ENCODE measurements at places on chromosomes 5 and 9.

DNA sequence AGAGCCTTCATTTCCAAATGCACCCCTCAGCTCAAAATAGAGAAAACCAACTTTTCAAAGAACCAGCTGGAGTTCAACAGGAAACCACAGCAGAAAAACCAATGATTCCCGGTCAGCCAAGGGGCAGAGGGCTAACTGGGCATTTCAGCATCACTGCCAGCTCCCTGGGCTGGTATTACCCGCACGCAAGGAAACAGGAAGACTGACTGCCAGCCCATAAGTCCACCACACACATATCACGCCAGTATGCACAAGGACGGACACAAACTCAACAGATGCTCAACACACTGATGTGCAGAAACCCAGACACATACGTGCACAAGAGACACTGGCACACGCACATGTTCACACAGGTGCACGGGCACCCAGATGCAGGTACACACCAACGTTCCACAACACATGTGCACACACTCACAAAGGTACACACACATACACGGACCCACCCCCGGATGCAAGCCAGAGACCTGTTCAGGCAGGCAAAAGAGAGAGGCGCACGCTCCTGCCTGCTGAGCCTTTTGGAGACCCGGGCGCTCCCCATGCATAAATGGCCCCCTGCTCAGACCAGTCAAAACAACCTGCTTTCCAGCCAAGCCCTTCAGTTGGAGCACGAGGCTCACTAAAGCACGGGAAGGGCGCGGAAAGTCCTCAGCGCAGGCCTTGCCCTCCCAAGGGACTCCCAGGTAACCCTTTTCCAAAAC lies 2.1 kb downstream of the ADAMTS2 start:
- no peak for DNase-seq

DNA sequence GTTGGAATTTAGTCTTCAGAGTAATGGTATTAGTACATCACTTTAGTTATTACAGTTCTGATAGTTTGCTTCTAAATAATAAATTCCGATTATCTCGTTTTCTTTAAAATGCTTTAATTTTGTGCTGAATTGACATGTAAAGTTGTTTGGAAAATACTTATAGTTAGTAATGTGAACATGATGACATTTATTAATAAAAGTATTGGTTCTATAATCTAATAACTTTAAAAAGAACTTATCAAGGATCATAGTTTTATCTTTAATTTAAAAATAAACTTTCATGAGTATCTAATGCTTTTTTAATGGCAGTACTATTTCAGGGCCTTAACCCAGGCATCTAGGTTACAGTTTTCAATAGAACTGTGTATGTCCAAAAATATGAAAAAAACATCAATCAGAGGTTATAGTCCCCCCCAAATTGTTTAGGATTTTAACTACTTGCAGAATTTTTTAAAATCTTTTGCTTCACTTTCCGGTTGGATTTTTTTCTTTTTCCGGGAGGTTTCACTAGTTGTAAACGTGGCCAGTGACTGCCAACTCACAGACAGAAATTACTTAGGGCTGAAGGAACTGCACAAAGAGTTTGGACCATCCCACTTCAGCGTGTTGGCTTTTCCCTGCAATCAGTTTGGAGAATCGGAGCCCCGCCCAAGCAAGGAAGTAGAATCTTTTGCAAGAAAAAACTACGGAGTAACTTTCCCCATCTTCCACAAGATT lies 680 bp downstream of the GPX8 start:
- DNase-seq, result no peak

GRCh38 chr5:17275289-17276158 lies 58.1 kb downstream of the BASP1 start:
- no peak for DNase-seq

- DNase-seq, result no peak
These were observed 308.9 kb downstream of the SLIT3 start for GRCh38 chr5:168992016-168992415.

DNA sequence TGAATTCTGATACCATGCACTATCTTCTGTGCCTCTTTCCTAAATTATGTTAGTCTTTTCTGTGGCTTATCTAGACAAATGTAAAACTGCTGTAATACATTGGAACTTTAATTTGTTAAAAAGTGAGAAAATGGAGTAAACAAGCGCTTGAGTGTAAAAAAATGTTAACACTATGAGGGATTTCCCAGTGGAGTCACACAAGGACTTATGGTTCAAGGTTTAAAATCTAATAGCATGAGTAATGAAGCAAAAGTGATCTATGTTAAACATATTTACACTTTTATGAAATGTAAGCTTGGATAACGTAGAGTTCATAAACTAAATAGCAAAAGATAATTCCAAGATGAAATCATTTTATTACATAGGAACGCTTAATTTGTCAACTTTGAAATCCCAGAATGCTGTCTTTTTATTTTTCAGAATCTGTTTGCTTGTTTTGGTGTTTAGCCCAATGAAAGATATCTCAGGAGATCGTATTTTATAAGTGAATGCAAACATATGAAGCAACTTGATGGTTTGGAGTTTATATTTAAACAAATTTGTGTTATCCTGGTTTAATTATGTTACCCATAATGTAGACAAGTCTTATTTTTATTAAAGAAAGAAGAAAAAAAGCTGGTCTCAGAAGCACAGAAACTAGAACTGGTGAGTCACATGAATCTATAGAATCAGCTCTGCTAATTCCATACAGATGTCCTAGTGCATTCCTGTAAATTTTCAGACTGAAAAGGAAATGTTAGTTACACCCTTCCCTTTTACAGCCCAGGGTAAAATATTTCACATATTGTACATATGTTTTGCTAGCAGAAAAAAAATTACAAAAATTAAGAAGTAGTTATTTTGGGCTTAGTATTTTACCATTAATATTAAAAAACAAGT lies 34.2 kb upstream of the FBN2 start:
- DNase-seq, result no peak

GRCh38 chr5:150131461-150131860 lies 24.2 kb downstream of the PDGFRB start:
- DNase-seq, result no peak

DNA sequence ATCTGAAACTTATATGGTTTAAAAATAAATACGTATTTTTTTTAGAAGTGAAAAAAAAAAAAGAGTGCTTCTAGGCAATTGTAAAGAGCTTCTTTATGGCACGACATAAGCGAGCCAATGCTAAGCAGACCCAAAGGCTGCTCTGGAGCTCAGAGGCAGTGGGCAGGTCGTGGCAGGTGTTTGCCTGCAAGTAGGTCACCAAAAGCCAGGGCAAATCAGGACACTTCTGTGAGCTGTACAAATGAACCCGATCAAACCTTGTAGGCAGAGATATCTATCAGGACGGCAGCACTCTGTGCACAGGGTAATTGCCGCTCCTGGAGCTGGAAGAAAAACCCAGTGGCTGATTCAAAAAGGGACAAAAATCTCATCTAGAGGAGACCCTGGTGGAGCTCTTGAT lies 75.9 kb downstream of the IRX2 start:
- no peak for DNase-seq

GRCh38 chr5:109695005-109695926 lies 5.5 kb downstream of the MAN2A1 start:
- DNase-seq, result no peak

DNA sequence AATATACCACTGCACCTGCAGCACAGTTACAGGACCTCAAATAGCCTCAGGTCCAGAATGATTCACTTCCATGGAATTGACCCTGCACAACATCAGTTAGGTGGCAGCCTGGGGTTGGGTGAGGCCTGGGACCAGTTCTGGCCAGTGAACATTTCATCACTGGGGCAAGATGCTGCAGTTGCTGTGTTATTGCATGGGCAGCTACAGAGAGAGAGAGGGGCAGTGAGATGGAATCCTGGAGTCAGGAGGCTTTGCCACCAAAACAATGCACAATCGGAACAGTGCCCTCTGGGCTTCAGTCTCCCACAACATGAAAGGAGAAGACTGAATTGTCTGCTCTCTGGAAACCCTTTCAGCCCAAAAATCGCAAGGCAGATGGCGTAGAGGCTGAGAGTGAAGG lies 51.8 kb downstream of the SH3TC2 start:
- DNase-seq, result no peak

GRCh38 chr9:120117081-120117480 lies 462.9 kb downstream of the CDK5RAP2 start:
- no peak for DNase-seq

GRCh38 chr5:144284036-144284435 lies 113.4 kb downstream of the KCTD16 start:
- DNase-seq, result no peak

DNA sequence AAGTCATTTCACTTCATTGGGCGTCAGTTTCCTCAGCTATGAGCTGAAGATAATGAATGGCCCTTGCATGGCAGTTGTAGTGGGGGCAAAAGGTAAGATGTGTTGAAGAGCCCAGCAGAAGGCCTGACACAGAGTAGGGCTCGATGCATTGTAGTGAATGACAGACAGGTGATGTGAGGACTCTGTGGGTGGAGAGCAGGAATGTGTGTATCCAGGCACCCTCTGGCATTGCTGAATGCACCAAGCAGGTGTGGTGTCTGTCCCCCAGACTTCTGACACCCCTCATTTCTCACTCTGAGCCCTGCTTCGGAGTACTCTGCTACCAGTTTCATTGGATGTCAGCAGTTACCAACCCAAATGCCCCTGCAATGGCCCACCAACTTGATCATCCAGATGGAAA lies 22.4 kb downstream of the LHX2 start:
- no peak for DNase-seq

DNA sequence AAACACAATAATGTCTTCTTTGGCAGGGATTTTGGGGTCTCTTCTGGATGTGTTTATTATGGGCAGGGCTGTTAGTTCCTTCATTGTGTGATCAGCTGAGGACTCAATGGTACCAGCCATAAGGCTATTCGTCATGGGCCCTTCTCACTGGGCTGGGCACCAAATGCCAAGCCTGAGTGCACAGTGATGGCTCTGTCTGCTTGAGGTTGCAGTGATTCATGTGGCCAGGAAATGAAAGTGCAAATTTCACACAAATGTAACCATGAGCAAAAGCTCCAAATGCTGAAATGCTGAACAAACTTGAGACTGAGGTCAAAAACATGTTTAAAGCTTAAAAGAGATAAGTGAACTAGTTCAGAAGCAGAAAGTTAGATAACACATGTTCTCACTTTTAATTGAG lies 191.0 kb downstream of the TARS1 start:
- DNase-seq, result no peak

DNA sequence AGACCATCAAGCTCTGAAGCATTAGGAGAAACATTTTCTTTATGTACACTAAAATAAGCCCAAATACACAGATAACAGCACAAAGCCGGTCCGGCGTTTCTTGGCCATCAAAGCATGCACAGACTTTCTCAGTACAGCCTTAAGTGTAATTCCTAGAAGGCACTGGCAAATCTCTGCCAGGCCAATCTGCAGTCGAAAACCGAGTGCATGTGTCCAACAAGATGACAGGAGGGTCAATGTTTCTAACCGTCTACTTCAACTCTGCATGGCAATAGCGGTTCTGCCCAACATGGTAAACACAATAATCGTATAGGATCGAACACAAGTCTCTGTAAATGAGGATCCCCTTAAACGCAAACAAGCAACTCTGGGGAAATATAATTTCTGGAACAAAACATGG lies 1.1 kb downstream of the ARL15 start:
- DNase-seq, result no peak

GRCh38 chr5:133664422-133664821 lies 52.1 kb upstream of the FSTL4 start:
- no peak for DNase-seq

GRCh38 chr9:132141344-132141947 lies 20.4 kb upstream of the NTNG2 start:
- DNase-seq, result no peak

DNA sequence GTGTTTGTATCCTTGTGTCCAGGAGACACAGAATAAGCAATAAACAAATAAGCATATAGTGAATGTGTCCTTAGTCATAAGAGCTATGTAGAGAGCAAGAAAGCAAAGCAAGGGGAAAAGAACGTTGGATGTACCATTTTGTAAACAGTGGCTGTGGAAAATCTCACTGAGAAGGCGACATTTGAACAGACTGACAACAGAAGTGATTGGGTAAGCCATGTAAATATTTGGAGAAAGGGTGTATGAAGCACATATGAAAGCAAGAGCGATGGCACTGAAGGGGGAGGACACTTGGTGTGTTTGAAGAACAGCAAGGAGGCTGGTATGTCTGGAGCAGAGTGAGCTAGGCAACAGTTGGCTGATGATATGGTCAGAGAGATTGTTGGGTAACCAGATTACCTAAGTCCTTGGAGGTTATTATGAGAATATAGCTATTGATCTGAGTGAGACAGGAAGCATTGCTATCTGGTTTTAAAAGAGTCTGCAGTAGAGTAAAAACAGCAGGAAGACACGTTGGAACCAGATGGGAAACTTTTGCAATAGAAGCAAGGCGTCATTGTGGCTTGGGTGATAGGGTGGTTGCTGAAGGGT lies 115.5 kb upstream of the IL7R start:
- no peak for DNase-seq

- DNase-seq, result no peak
These were observed 10.5 kb downstream of the FAM81B start for GRCh38 chr5:95401626-95402025.

DNA sequence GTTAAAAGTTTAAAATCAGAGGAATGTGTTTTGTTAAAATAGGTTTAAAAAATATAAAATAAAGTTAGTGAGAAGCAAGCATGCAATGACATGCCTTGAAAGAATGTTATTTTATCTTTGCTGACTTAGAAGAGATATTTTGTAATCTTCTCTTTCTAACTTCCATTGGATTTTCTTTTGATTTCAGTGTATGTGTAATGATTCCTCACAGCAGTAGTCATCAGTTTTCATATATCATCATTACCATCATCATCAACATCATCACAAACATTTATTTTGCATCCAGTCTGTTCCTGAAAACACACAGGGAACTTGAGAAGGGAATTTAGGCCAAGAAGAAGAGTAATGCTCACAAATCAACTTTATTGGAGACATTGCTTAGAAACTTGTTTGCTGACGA lies 699.6 kb downstream of the TAF11L14 start:
- no peak for DNase-seq

DNA sequence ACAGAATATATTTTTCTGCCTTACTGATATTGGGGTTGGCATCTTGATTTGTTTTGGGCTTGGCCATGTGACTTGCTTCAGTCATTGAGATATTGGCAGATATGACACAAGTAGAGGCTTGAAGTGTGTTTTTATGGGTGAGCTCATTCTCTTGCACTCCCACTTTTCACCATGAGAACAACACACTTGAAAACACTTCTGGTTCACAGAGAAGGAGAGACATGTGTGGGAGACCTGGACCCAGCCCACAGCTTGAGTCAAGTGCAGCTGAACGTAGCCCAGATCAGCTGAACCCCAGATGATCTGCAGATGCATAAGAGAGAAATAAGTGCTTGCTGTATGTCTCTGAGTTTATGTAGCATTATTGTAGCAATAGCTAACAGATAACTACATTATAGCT lies 155.4 kb downstream of the SEMA6A start:
- DNase-seq, result no peak

GRCh38 chr5:34957857-34958690 lies 28.7 kb downstream of the DNAJC21 start:
- DNase-seq, result no peak

GRCh38 chr5:14572385-14572784 lies 9.2 kb upstream of the OTULINL start:
- no peak for DNase-seq

GRCh38 chr5:170154297-170154696 lies 48.6 kb downstream of the FOXI1 start:
- no peak for DNase-seq

GRCh38 chr9:36136894-36137391 lies 410 bp downstream of the GLIPR2 start:
- no peak for DNase-seq

- DNase-seq, result no peak
These were observed 74.7 kb downstream of the ARHGAP26 start for GRCh38 chr5:142844866-142845265.

Data from cerebellar nuclear complex (tissue), 1 donor.